ENCODE measurements at places on chromosomes 4 and X. TPM values are rescaled to one million over a fixed set of nuclear protein-coding genes. Genes with fewer than 3 reads are reported as not detected.

The GABRG1 gene
- not detected for polyA plus RNA-seq

The UGT8 gene
- not detected for polyA plus RNA-seq

The USP27X gene
- 2.9 TPM for polyA plus RNA-seq

The SRPK3 gene
- 0.50 TPM for polyA plus RNA-seq

The RLIM gene
- 7.5 TPM for polyA plus RNA-seq

The AWAT2 gene
- polyA plus RNA-seq, result 0.15 TPM

The EPGN gene
- polyA plus RNA-seq, result 0.23 TPM

The C4orf36 gene
- polyA plus RNA-seq, result 0.71 TPM

The NMU gene
- 0.65 TPM for polyA plus RNA-seq

Measured in SK-N-SH (cell line).